ENCODE measurements at places on chromosomes 16 and 17.

- no peak for DNase-seq
Measured at GRCh38 chr17:66056148-66056547, 135.8 kb downstream of the CEP112 start.

GRCh38 chr17:39150104-39150634, 1.3 kb downstream of the PLXDC1 start:
- DNase-seq = no peak

- no peak for DNase-seq
Measured at GRCh38 chr17:13222975-13223374, 205.1 kb upstream of the ELAC2 start.

DNA sequence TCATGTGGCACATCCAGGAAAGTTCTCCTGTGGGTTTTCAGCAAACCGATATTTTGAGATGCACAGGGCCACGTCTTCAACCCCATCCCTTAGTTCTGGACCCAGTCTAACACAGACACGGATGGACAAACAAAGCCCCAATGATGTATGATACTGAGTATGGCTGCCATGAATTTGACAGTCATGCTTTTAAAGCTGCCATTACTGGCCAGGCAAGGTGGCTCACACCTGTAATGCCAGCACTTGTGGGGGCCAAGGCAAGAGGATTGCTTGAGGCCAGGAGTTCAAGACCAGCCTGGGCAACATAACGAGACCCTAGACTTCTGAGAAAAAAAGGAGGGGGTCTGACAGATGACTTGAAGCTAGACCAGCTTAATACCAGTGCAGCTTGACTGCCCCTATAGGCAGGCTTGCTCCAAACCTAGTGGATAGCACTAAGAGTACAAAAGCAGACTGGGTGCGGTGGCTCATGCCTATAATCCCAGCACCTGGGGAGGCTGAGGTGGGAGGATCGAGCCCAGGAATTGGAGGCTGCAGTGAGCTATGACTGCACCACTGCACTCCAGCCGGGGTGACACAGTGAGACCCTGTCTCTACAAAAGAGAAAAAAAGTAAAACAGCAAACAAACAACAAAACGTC, 10.8 kb upstream of the ZNF629 start:
- no peak for DNase-seq

GRCh38 chr17:49472527-49472926, 22.6 kb upstream of the NGFR start:
- no peak for DNase-seq

DNA sequence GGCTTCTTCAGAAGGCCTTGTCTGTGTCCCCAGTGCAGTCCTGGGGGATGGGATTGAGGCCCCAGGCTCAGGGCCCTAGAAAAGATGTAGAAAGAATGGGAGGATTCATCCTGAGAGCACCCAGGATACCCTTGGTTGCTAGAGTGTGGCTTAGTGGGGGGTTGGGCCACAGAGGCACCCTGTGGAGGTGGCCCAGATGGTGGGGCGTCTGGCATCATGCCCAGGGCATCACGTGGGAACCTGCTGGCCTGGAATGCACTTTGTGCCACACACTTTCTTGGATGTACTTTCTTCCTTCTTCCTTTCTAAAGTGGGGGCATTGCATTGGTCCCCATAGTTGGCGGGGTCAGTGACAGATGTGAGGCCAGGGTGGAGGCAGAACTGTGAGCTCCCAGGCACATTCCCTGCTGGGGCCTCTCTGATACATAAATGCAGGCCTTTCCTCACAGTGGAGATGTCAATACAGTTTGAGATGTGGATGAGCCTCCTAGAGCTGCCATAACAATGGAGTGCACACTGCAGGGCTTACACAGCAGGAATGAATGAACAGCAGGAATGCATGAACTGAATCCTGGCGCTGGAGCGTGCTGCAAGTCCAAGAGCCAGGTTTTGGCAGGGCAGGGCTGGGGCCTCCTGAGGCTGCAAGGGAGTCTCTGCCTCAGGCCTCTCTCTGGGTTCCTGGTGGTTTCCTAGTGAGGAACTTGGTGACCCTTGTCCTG, 43.3 kb downstream of the MGAT5B start:
- no peak for DNase-seq

DNA sequence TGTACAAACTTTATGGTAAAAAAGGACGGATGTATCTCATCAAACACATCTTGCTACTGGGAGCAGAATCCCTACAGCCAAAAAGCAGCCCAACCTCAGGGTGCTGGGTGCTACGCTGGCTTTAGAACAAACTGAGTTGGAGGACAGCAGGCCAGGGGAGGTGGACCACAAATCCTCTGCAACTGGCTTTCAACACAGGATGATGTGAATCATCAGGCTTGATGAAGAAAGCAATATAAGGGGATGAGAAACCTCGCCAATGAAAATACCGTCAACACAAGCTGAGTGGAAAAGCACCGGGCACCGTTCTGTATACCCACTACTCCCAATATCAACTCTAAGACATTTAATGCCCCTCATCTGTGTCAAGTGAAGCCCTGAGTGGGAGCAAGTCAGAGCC, 14.3 kb downstream of the HBQ1 start:
- no peak for DNase-seq

GRCh38 chr17:35936063-35936462, 5.5 kb upstream of the RDM1 start:
- no peak for DNase-seq

GRCh38 chr17:58318065-58318481, 10.5 kb downstream of the TSPOAP1 start:
- DNase-seq = peak; percentile 6

GRCh38 chr17:40348136-40348504, 16.4 kb downstream of the GJD3 start:
- DNase-seq = no peak

DNA sequence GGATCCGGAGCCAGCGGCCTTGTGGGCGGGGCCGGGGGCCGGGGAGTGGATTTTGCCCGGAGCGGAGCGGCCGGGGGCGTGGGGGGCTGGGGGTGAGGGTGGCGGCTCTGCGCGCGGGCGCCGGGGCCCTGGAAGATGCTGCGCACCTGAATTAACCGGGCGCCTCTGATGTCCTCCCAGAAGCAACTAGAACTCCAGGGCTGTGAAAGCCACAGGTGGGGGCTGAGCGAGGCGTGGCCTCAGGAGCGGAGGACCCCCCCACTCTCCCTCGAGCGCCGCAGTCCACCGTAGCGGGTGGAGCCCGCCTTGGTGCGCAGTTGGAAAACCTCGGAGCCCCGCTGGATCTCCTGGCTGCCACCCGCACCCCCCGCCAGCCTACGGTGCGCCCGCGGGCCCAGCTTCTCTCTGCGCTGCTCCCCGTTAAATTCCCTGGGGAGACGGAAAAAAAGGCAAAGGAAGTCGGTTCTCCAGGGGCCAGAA, 549 bp downstream of the SLC26A11 start:
- DNase-seq = no peak

DNA sequence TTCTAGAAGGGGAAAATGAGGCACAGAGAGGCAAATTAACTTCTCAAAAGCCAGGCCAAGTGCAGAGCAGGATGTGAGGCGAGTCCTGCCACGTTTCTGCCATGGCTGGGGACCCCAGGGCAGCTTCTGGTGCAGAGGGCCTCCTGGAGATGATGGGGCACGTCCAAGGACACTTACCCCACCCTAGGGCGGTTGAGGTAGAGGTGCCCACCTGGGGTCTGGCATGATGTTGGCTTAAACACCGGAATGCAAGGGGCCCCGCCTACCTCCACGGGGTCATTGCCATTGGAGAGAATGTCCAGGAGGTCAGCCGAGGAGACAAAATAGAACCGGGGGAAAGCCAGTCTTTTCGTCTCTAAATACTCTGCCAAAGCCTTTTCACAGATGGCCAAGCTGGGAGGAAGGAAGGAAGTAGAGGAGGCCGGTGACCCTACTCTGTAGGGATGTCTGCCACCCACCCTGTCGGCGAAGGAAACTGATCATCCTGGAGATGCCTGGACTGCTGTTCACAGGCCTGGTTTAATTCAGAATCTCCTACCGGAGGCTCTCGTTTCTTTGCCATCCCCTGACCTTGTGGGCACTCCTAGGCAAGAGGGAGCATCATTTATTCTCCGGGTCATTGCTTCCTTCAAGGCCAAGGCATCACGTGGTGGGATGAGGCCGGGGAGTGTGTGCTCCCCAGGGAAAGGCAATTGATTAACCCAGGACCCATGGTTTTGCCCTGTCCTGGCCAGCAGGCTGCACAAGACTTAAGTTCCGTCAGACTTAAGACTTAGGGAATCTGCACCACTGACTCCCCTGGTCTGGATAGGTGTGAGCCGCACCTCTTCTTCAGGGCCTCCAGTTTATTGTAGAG, 70.5 kb downstream of the DNAH17 start:
- no peak for DNase-seq

- no peak for DNase-seq
Measured at GRCh38 chr16:30119428-30119827, 3.6 kb downstream of the MAPK3 start.

DNA sequence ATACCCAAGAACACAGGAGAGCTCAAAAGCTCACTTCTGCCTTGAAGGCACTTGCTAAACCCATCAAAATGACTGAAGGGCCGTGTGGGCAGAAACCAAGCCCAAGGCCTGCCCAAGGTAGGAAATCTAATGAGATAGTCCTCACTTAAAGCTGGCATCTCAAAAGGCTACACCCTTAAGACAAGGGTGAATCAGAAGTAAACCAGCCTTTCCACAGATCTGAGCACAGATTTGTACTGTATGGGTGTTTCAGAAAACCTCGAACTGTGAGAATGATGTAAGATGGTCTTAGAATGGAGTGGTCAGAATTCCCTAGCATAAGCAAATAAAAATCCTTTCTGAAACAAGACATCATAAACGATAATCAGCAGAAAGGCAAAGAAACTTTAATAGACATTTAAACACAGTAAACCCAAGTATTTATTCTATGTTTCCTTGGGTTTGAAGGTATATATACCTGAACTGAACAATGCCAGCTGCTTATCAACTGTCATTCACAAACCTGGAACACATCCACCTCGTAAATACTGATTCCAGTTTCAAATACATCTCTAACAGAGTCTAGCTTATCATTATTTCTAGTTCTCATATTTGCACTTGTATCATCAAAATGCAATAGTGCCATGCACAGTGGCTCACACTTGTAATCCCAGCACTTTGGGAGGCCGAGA, 37.8 kb downstream of the GLG1 start:
- DNase-seq = no peak

DNA sequence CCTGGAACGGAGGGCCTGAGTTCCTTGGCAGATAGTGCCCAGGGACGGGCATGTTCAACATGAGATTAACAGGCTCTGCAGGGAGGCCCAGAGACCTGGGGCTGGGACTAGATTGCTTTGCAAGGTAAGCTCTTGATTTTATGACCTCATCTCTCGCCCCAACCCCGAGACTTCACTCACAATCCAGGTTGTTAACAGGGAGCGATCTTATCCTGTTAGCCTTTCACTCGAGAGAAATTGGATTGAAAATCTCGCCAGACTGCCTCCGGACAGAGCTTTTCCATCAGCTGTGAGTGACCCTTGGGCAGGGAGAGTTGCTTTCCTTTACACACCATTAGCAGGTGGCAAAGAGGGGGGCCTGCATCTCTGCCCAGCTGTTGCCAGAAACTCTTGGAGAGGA, 521.7 kb upstream of the EEF2KMT start:
- DNase-seq = no peak

DNA sequence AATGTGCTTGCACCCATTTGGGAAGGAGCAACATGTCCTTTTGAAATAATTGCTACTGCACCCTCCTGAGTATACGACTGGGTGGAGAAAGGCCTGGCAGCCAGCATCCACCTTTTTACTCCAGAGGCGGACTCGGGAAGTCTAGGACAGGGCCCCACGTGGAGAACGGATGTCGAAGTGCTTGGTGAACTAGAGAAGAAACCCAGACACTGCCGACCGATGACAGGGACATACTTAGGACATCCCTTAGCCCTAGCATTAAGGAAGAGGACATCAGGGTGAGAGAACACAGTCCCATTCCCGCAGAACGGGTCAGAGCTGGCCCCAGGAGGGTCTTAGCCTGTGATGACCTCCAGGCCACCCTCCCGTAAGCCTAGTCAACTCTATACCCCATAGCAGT, 3.8 kb downstream of the YBX2 start:
- no peak for DNase-seq

Measured in activated CD4-positive, alpha-beta T cell treated with anti-CD3 and anti-CD28 coated beads for 1 hour (primary cell).